ENCODE measurements at places on chromosomes 6 and 20.
A peak's percentile ranks its signal among the peaks of the same experiment; 100 is the strongest.

- H3K36me3 ChIP-seq: no peaks in the 10 kb centered on the region
- peak overlapping the region; percentile 21 for H3K27ac ChIP-seq
- H3K27me3 ChIP-seq: no peaks in the 10 kb centered on the region
- H3K4me3 ChIP-seq: no peak overlapping the region
These were observed 103.2 kb downstream of the TOX2 start for GRCh38 chr20:44017905-44018258.

GRCh38 chr20:461254-462198 is 807 bp downstream of the TBC1D20 start:
- peaks cover 10% of the 10 kb centered on the region for H3K4me1 ChIP-seq
- peaks cover 29% of the 10 kb centered on the region for H3K36me3 ChIP-seq
- peak overlapping the region; percentile 56 for H3K27ac ChIP-seq
- DNase-seq: no peak
- peak overlapping the region; percentile 95 for H3K4me3 ChIP-seq
- no peaks in the 10 kb centered on the region for H3K27me3 ChIP-seq

- no peak for DNase-seq
- H3K4me1 ChIP-seq: peaks cover 29% of the 10 kb centered on the region
- H3K4me3 ChIP-seq: peak overlapping the region; percentile 46
- peak overlapping the region; percentile 77 for H3K27ac ChIP-seq
- H3K27me3 ChIP-seq: no peaks in the 10 kb centered on the region
These were observed 1.8 kb downstream of the GSTA4 start for GRCh38 chr6:52992980-52993920.

- no peak for DNase-seq
- no peak overlapping the region for H3K4me3 ChIP-seq
- no peaks in the 10 kb centered on the region for H3K36me3 ChIP-seq
These were observed 144.7 kb downstream of the QRSL1 start for GRCh38 chr6:106773996-106774629.

GRCh38 chr6:166194914-166195859 is 27.5 kb upstream of the TBXT start:
- H3K27me3 ChIP-seq: peaks cover 10% of the 10 kb centered on the region
- no peaks in the 10 kb centered on the region for H3K4me1 ChIP-seq
- H3K36me3 ChIP-seq: no peaks in the 10 kb centered on the region
- no peak overlapping the region for H3K4me3 ChIP-seq

DNA sequence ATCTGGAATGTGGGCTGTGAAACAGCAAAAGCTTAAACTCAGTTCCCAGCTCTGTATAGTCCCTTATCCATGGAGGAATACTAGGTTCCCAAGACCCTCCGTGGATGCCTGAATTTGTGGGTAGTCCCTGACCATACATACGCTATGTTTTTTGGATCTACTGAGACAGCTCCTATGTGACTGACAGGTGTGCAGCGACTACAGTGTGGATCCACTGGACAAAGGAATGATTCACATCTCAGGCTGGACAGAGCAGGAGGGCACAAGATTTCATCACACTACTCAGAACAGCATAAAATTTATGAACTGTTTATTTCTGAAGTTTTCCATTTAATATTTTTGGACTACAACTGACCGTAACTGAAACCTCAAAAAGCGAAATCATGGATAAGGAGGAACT is 125.3 kb downstream of the MAP7 start:
- H3K4me1 ChIP-seq: no peaks in the 10 kb centered on the region
- no peak overlapping the region for H3K27ac ChIP-seq
- DNase-seq: no peak
- H3K36me3 ChIP-seq: peaks cover 10% of the 10 kb centered on the region

DNA sequence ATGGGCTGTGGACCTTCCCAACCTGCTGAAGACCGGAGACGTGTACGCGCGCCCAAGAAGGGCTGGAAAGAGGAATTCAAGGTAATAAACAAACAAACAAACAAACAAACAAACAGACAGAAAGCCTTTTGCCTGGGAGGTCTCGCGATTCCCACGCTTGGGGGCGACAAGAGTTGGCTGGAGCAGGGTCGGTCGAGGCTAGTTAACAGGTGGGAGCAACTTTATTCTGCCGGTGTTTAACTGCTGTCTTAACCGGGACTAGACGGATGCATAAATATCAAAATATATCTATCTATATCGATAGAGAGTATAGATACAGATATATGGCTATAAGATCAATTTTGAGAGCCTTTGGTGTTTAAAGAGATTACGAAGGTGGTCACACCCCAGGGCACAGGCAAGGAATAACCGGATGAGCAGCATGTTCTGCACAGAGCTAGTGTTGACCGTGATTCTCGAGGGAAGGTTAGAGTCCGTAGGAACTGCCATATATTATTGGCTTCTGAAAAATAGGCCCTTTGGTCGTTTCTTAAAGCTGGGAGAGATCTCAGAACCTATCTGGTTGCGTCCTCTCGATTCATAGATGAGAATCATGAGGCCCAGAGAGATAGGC is 514 bp downstream of the STMND1 start:
- H3K36me3 ChIP-seq: no peaks in the 10 kb centered on the region
- peak overlapping the region; percentile 37 for H3K4me3 ChIP-seq
- H3K27ac ChIP-seq: no peak overlapping the region

DNA sequence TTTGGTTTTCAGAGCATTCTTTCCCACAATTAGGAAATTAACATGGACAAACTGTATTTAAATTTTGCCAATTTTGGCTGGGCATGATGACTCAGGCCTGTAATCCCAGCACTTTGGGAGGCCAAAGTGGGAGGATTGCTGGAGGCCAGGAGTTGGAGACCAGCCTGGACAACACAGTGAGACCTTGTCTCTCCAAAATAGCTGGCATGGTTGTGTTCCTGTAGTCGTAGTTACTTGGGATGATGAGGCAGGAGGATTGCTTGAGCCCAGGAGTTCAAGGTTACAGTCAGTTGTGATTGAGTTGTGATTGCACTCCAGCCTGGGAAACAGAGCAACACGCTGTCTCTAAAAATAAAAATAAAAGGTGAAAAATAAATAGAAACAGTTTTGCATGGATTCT is 15.0 kb downstream of the PANK2 start:
- DNase-seq: no peak
- H3K4me1 ChIP-seq: peaks cover 31% of the 10 kb centered on the region
- peaks cover 44% of the 10 kb centered on the region for H3K36me3 ChIP-seq
- no peak overlapping the region for H3K4me3 ChIP-seq
- H3K27me3 ChIP-seq: no peaks in the 10 kb centered on the region

DNA sequence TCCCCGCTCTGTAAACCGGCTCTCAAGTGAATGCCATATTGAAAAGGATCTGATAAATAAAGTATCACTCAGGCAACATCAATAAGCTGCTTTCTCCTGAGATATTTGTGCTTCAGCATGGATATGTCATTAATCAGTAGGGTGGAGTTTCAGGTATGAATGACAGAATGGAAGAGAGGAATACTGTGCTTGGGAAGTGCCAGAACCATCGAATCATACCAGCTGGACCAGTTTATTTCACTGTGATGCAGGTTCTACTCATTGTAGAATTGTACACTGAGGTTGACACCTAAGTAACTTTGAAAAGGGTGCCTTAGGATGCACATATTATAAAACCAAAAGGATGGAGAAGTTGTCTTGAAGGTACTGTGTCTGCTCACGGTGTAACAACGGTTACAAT is 17.9 kb upstream of the TBC1D7 start:
- no peaks in the 10 kb centered on the region for H3K27me3 ChIP-seq
- no peak for DNase-seq
- no peaks in the 10 kb centered on the region for H3K36me3 ChIP-seq
- no peak overlapping the region for H3K4me3 ChIP-seq

- no peak overlapping the region for H3K4me3 ChIP-seq
- no peaks in the 10 kb centered on the region for H3K27me3 ChIP-seq
- DNase-seq: no peak
These were observed 80.2 kb upstream of the SLC2A12 start for GRCh38 chr6:134132494-134133141.

DNA sequence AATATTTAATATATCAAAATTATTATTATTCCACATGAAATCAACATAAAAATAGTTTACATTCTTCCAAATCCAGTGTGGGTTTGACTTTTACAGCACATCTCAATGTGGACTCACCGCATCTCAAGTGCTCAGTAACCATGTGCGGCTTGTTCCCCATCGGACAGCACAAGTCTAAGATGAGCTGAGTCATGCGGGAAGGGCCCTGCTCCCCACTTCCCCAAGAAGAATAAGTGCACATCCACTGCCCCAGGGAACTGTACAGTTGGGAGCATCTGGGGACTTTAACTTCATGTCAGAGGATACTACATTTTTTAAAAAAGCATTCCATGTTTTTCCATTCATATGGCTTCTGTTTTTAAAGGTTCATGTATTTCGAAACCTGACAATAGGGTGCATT is 325.6 kb downstream of the BTBD3 start:
- no peak for DNase-seq
- no peaks in the 10 kb centered on the region for H3K27me3 ChIP-seq
- no peaks in the 10 kb centered on the region for H3K4me1 ChIP-seq
- no peak overlapping the region for H3K4me3 ChIP-seq

DNA sequence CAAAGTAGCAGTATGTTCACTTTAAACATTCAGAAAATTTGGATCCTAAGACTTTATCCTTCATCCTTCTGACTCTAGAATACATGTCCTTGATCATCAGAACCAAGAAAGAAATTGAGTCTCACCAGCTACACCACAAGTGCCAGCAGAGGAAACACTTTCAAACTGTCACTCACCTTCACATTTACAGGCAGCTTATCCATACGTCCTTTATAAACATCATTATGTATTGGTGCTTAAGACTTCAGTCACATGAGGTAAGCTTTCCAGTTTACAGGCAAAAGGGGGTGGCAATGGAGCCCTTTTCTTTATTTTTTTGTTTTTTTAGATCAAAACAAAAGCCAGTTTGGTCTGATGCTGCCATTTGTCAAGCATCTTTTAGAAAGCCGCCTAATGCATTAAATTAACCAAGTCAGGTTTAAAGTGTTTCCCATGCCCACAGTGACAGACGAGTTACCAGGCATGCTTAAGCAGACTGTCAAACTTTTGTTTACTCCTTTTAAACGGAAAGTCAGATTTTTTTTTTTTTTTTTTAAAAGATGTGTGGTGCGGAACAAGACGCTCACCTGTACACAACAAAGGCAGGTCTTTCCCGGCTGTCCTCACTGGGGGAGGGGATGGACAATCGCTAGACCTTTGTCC is 952 bp upstream of the BRPF3 start:
- H3K4me1 ChIP-seq: no peaks in the 10 kb centered on the region
- H3K36me3 ChIP-seq: peaks cover 2% of the 10 kb centered on the region
- peak overlapping the region; percentile 74 for H3K27ac ChIP-seq
- H3K27me3 ChIP-seq: no peaks in the 10 kb centered on the region
- DNase-seq: no peak

DNA sequence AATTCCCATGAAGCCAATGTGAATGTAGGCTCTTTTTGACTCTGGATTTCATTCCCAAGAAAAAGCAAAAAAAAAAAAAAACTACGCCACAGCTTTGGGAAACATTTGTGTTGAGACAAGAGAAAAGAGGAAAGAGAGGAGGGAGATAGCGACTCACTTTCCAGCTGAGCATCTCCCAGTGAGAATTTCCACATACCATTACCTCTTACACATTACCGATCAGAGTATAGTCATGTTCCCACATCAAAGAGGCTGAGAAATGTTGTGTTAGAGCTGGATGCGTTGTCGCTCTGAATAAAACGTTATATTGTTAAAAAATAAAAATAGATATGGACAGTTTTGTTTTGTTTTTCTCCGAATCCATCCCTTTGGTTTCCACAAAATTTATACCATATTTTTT is 1019.3 kb upstream of the ADGRB3 start:
- H3K36me3 ChIP-seq: no peaks in the 10 kb centered on the region
- DNase-seq: no peak
- no peak overlapping the region for H3K4me3 ChIP-seq
- H3K4me1 ChIP-seq: no peaks in the 10 kb centered on the region

- H3K36me3 ChIP-seq: no peaks in the 10 kb centered on the region
- H3K4me3 ChIP-seq: no peak overlapping the region
- peak overlapping the region; percentile 91 for H3K27ac ChIP-seq
- peaks cover 50% of the 10 kb centered on the region for H3K4me1 ChIP-seq
- no peak for DNase-seq
These were observed 6.4 kb upstream of the SDC4 start for GRCh38 chr20:45354423-45355208.

DNA sequence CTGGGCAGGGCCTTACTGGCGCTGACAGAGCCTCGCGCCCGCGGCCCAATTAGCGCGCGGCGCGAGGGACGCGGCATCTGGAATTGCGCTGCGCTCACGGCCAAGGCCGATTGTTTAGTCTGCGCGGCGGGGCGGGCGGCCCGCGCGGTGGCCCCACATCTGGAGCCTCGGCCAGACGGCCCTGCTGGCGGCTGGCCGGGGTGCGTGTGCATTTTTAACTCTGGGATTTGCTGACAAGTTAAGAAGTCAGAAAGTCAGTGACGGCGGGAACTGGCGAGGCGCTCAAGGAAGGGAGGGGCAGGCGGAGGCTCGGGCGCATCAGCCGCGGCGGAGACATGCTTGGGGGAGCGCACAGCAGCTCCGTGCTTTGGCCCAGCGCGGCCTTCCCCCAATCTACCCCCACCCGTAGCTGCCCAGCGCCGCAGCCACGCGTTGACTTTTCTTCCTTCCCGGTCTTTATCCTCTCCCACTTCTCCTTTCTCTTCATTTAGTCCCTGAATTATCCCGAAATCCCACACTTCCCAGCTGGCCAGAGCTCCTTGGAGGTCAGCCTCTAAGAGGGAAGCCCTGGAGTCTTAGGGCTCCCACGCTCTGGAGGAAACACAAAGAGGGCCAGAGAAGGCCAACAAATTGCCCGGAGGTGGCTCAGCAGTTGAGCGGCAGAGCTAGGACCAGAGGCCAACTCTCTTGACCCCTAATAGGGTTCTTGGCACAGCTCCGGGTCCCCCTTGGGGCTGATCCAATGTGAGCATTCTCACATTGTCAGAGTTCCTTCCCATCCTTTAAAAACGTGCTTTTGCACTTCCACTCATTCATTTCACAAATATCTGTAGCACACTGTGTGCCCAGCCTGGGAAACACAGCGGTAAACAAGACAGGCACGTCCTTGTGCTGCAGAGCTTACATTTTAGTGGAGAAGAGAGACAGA is 40.8 kb upstream of the FOXP4 start:
- H3K4me3 ChIP-seq: no peak overlapping the region
- peaks cover 27% of the 10 kb centered on the region for H3K27me3 ChIP-seq
- no peak overlapping the region for H3K27ac ChIP-seq
- H3K36me3 ChIP-seq: no peaks in the 10 kb centered on the region

DNA sequence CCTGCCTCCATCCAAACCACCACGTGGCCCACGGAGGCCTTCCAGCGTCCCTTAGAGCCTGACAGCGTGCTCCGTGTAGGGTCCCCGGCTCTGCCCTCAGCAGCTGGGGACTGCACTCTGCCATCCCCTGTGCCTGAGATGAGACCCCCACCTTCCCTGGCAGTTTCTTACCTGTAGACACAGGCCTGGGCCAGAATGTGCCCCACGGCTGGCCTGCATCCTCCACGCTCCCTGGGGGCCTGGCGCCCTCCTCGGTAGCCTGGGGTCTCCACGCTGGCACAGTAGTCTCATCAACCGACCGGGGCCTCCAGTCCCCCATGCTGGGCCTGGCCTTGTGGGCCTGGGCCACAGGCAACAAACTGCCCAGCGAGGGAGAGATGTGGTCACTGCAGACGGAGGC is 9.6 kb downstream of the DACT2 start:
- no peaks in the 10 kb centered on the region for H3K36me3 ChIP-seq
- no peak for DNase-seq
- no peaks in the 10 kb centered on the region for H3K4me1 ChIP-seq
- H3K27me3 ChIP-seq: peaks cover 7% of the 10 kb centered on the region

Data from RWPE2 (cell line).